ENCODE measurements at places on chromosomes 4 and X. TPM values are rescaled to one million over a fixed set of nuclear protein-coding genes. Genes with fewer than 3 reads are reported as not detected.
A peak's percentile ranks its signal among the peaks of the same experiment; 100 is the strongest.

PNMA5 gene
- total RNA-seq, result not detected

GLRA3 gene
- 54.7 TPM for total RNA-seq

GPC3 gene
- 89.1 TPM for total RNA-seq

NDST3 gene
- not detected for total RNA-seq

ATG4A gene
- 9.8 TPM for total RNA-seq

GAGE12H gene
- total RNA-seq, result not detected

COL4A6 gene
- total RNA-seq, result 6.9 TPM

TRIM75 gene
- not detected for total RNA-seq

RRH gene
- total RNA-seq, result 0.66 TPM

APLN gene
- total RNA-seq, result 5.9 TPM

EBP gene
- 20.6 TPM for total RNA-seq

STPG2 gene
- 0.48 TPM for total RNA-seq

PAGE2B gene
- not detected for total RNA-seq

DNA sequence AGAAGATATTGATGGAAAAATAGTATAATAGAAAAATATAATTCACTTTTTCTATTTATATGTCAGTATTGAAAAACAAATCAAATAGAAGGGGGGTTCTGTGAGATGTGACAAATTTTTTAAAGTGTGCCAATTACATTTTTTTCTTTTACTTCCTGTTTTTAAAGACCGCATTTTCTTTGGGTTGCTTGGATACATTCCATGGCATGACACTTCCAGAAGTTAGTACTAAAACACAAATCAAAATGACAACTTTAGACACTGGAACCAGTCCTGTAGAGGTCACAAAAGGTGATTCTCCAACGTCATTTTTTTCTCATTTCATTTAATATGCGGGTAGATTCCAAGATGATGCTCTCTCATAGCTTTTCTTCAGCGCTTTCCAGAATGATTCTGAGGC, 116.2 kb upstream of the GNPDA2 start:
- no peaks in the 10 kb centered on the region for H3K36me3 ChIP-seq
- H3K4me1 ChIP-seq, result no peaks in the 10 kb centered on the region
- H3K27me3 ChIP-seq, result no peaks in the 10 kb centered on the region
- DNase-seq, result no peak
- no peak overlapping the region for H3K27ac ChIP-seq

DNA sequence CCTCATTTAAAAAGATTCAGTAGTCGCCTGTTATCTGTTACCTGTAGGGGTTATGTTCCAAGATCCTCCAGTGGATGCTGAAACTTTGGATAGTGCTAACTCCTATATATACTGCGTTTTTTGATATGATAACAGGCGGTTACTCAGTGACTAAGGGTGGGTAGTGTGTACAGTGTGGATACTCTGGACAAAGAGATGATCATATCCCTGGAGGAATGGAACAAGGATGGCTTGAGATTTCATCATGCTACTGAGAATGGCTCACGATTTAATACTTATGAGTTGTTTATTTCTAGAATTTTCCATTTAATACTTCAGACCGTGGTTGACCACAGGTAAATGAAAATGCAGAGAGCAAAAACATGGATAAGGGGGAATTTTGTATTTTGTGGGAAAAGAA, 21.5 kb downstream of the FAM47E start:
- no peaks in the 10 kb centered on the region for H3K27me3 ChIP-seq
- no peaks in the 10 kb centered on the region for H3K4me1 ChIP-seq
- no peaks in the 10 kb centered on the region for H3K36me3 ChIP-seq
- no peak for DNase-seq
- no peak overlapping the region for H3K4me3 ChIP-seq

- no peaks in the 10 kb centered on the region for H3K4me1 ChIP-seq
- DNase-seq, result no peak
- no peaks in the 10 kb centered on the region for H3K36me3 ChIP-seq
- H3K27me3 ChIP-seq, result no peaks in the 10 kb centered on the region
- no peak overlapping the region for H3K27ac ChIP-seq
- no peak overlapping the region for H3K4me3 ChIP-seq
Measured at GRCh38 chr4:82710197-82710929, 88.2 kb downstream of the SCD5 start.

- no peaks in the 10 kb centered on the region for H3K27me3 ChIP-seq
- no peak overlapping the region for H3K4me3 ChIP-seq
- DNase-seq, result no peak
- H3K4me1 ChIP-seq, result no peaks in the 10 kb centered on the region
- H3K27ac ChIP-seq, result no peak overlapping the region
Measured at GRCh38 chrX:114970806-114971205, 46.6 kb downstream of the IL13RA2 start.

GRCh38 chr4:40121515-40121914, 64.9 kb downstream of the N4BP2 start:
- no peaks in the 10 kb centered on the region for H3K4me1 ChIP-seq
- no peak overlapping the region for H3K27ac ChIP-seq
- DNase-seq, result no peak
- no peaks in the 10 kb centered on the region for H3K36me3 ChIP-seq
- no peaks in the 10 kb centered on the region for H3K27me3 ChIP-seq

DNA sequence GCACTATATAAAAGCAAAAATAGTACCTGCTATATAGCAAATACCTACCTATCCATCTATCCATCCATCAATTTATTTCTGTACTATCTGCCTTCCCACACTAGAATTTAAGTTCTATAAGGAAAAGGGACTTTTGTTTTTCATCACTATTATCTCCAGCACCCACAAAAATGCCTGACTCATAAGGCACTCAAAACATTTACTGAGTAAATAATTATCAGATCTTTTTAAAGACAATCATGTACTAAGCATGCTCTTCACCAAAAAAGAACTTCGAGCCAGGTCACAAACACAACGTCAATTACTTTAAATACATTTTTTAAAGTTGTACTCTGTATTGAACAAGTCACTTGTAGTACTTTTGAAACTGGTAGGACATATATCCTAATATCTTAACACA, 119.9 kb downstream of the FBXW7 start:
- no peaks in the 10 kb centered on the region for H3K36me3 ChIP-seq
- H3K4me3 ChIP-seq, result no peak overlapping the region
- no peak overlapping the region for H3K27ac ChIP-seq
- no peaks in the 10 kb centered on the region for H3K27me3 ChIP-seq

DNA sequence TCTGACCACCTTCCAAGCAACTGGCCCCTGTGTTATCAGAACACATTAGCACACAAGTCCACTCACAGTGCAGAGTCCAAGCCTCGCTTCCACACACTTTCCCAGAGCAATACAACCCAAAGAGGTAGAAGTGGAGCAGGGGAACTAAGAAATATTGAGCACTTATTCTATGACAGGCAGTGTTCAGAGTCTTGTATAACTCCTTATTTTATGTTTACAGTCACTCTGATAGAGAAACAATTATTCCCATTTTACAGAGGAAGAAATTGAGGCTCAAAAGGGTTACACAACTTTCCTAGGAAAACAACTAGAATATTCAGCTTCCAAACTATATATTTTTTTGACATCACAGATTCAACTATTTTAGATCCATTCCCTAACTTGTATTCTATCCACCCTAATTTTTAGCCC, 18.3 kb upstream of the TMEM154 start:
- H3K36me3 ChIP-seq, result no peaks in the 10 kb centered on the region
- no peaks in the 10 kb centered on the region for H3K4me1 ChIP-seq
- H3K27me3 ChIP-seq, result no peaks in the 10 kb centered on the region
- H3K4me3 ChIP-seq, result no peak overlapping the region
- no peak for DNase-seq

GRCh38 chr4:153023139-153023538, 87.0 kb downstream of the FHDC1 start:
- peak overlapping the region; percentile 68 for H3K27ac ChIP-seq
- H3K4me1 ChIP-seq, result no peaks in the 10 kb centered on the region
- DNase-seq, result no peak
- no peaks in the 10 kb centered on the region for H3K27me3 ChIP-seq

DNA sequence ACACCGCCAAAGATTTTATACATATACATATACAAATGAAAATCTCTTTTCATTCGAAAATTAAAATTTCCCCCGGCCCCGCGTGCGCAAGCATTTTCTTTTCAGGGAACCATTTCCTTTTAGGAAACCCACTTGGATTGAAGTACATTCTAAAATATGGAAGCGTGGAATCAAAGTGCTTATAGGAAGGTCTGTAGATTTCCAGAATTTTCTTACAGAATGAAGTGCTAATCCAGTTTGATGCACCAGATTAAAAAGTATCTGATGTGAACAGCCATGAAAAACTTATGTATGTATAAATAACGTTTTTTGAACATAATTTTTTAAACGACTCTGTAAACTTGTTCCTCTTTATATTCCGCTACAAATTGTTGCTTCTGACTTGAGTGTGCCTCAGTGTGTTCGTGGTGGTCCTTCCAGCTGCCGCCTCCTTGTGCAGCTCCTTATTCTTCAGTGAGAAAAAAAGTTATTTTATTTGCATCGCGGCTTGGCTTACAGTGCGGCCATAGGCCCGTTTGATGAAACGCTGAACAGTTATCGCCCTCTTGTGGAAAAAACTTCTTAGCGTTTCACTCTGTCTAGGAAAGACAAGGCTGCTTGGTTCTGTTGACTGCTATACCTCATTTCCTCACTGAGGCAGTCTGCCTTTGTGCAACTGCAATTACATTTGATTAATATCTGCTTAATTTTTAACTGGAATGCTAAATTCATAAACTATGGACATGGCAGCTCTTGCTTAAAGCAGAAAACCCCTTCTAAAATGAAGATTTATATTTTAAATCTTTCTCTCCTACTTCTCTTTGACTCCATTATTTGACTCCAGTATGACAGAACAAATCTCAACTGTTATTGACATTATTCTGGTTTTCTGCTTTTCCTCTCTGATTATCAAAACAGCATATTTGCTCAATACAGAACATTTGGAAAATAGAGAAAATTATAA, 4.7 kb upstream of the NKX6-1 start:
- no peaks in the 10 kb centered on the region for H3K36me3 ChIP-seq
- H3K27ac ChIP-seq, result no peak overlapping the region
- DNase-seq, result no peak
- no peak overlapping the region for H3K4me3 ChIP-seq
- peaks cover 83% of the 10 kb centered on the region for H3K27me3 ChIP-seq

GRCh38 chr4:138162259-138162658, 79.9 kb downstream of the SLC7A11 start:
- H3K27ac ChIP-seq, result no peak overlapping the region
- DNase-seq, result no peak
- H3K4me3 ChIP-seq, result no peak overlapping the region

DNA sequence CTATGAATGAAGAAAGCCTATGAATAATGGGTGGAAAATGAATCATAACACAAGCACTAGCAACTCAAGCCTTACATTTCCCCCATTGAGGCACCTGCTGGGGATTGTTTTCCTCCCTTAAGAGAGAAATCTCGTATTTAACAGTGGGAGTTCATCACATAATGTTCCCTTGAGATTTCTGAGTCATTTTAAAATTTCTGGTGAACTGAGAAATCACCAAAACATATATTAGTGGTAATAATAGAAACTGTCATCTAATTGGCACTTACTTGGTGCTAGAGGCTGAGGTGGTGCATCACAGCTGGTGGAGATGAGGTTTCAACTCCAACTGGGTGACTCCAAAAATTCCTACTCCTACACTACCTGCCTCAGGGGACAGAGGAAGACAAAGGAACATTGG, 561.3 kb upstream of the LCORL start:
- no peaks in the 10 kb centered on the region for H3K27me3 ChIP-seq
- H3K36me3 ChIP-seq, result no peaks in the 10 kb centered on the region
- H3K4me1 ChIP-seq, result no peaks in the 10 kb centered on the region
- H3K27ac ChIP-seq, result no peak overlapping the region
- no peak for DNase-seq
- no peak overlapping the region for H3K4me3 ChIP-seq

Measured in breast epithelium (tissue), 4 donors.